NCI-H748 treated with DMSO at 0.1 percent for 48 hours (cell line): ENCODE measurements at places on chromosomes 4 and X.
A peak's percentile ranks its signal among the peaks of the same experiment; 100 is the strongest.

DNA sequence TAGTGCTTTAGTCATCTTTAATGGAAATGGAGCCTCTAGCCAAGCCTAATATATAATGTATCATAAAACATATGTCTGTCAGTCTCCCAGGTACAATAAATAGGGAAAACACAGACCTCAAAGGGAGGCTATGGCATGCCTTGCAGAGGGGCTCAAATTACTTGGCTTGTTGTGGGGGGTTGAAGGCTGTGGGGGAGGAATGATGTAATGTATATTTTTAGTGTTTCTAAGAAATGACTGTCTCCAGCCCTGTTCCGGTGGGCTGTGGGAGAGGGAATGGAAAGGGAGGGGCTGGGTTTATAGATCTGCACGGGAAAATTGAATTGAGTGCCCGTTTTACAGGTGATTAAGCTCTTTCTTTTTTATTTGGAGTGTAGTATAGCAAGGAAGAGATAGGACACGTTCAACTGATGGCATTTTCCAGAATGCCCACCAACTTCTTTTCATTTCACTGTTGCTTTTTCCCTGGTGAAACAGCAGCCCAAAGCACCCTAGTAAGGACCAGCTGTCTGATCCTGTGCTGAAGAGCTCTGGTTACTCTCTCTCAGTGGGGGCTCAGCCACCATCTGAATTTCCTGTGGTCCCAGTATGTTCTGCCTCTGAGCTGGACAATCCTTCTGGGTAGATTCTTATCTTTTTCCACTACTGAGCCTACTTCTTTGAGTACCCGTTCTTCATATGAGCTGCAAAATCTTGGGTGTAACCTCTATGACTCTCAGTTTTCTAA lies 220.7 kb upstream of the CASK start:
- no peak for DNase-seq

DNA sequence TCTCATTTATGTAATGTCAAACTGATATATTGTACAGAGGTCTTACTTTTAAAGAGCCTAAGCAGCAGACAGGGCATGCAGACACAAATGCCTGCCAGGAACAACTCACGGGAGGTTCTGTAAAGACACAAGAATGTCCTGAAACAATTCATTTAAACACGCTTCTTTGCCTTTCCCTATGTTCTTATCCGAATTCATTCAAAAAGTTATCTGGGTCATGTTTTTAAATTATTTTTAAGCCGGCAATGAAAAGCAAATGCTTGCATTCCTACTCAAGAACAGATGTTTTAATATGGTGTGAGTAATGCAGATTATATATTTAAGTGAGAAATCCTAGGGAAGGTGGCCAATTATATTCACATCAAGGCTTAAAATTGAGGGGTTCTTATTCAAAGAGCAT lies 192.6 kb downstream of the PDGFC start:
- DNase-seq: no peak

DNA sequence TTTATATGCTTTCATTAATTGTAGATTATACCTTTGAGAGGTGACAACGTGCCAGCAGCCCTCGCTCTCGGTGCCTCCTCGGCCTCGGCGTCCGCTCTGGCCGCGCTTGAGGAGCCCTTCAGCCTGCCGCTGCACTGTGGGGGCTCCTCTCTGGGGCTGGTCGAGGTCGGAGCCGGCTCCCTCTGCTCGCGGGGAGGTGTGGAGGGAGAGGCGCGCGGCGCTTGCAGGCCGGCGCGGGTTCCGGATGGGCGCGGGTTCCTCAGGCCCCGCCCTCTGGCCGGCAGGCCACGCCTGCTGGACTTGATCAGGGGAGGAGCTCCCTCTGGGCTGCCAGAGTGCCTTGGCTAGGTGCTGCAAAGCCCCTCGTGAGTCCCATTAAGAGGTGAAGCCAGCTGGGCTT lies 321.1 kb upstream of the PCDH18 start:
- no peak for DNase-seq

DNA sequence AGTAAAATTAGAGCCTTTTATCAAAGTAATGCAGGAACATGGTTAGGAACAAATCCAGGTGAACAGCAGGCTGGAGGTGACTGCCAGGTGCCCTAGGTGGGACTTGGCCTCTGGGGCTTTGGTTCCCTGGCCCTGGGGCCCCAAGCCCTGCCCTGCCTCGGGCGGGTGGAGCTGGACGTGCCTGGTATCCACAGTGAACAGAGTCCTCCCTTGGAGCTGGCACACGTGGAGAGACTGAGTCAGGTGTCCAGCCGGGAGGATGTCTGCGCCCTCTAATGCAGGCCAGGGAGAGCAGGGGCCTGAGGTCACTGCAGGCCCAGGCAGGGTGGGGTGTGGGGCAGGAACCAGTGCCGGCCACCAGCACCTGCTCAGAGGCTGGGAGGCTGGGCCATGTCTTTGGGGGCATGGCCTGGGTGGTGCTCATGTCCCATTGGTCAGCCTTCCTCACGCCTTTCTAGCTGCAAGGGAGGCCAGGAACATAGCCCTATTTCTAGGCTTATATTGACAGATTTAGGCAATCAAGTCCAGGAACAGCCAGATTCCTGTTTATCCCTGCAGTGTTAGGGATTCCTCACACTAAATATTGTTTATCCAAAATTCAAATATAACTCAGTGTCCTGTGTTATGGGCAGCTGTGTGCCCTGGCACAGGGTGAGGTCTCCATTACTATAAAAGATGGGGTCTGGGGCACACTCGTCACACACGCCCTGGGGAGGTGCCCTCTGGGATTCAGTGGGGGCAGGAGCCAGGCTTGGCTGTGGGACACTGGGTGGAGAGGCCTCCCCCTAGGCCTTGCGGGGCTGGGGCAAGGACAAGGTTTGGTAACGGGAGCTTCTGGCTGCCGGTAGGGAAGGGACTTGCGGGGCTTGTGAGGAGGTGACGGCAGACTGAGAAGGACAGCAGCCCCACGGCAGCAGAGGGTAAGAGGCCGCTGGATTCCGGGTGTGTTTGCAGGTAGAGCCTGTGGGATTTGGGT lies 14.3 kb upstream of the NAT8L start:
- no peak for DNase-seq

- DNase-seq: peak; percentile 29
Observed at GRCh38 chrX:74535408-74536151, 78.8 kb downstream of the RLIM start.

DNA sequence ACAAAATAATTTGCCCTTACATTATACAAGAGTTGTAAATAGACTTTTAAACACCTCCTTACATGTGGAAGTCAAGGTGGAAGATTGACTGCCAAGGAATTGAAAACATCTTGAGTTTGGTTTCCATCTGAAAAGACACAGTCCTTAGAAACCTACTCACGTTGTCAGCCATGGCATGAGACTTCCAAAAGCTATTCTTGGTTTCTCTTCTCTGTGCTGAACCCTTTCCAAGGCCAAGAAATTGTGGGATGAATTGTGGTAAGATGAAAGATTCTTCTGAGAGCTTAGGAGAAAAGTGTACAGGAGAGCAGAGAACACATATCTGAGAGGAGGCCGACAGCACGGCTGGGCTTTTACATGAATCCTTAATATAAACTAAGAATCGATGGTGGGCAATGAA lies 370.0 kb downstream of the FBXW7 start:
- no peak for DNase-seq

DNA sequence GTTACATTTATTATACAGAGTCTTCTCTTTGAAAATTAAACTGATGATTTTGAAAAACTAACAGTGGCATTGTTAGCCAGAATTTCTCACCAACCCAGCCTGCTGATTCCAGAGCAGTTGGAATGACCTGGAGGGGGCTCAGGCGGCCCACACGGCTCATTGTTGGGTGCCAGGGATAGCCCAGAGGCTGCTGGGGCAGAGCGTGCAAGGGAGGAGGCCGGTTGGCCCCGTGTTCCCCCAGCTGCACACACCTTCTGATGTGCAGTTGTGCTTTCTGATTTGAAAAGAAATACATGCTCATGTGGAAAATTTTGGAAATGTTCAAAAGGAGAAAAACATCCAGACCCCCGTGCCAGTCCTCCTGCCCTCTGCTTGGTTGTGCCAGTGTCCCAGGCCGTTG lies 20.6 kb downstream of the WFS1 start:
- DNase-seq: no peak

- no peak for DNase-seq
Observed at GRCh38 chr4:36614011-36614410, 332.6 kb downstream of the DTHD1 start.

GRCh38 chrX:45007598-45007997 lies 134.6 kb downstream of the KDM6A start:
- DNase-seq: no peak

DNA sequence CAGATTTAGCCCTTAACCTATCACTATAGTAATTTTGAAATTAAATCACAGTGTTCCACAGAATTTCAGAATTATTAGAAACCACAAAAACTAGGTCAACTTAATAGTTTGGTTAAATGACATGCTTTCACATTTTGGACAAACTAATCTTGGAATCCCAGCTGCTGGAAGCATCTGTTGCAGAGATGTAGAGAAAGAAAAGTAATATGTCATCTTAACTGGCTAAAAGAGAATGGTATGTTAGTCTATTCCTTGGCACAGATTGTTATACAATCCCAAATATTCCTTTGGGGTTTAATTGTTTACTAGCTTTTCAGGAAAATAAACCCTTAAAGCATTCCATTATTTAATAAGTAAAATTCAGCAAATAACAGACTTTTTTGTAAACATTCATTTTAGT lies 519.9 kb downstream of the IL15 start:
- no peak for DNase-seq

DNA sequence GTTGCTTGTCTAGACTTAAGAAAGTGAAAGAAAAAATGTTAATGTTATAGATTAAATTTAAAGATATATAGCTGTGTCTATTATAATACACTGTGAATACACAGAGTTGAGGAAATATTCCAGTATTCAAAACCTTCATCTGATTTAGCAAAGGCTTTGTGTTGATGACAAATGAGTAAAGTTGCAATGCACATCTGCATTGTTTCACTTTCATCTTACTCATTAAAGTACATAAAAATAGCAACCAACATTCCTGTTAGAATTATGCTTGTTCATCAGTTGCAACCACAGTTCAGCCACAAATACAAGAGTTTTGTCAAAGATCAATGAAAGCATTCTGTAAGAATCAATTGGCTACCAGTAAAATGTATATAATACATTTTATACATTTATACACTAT lies 346.4 kb upstream of the SLC7A11 start:
- DNase-seq: no peak

DNA sequence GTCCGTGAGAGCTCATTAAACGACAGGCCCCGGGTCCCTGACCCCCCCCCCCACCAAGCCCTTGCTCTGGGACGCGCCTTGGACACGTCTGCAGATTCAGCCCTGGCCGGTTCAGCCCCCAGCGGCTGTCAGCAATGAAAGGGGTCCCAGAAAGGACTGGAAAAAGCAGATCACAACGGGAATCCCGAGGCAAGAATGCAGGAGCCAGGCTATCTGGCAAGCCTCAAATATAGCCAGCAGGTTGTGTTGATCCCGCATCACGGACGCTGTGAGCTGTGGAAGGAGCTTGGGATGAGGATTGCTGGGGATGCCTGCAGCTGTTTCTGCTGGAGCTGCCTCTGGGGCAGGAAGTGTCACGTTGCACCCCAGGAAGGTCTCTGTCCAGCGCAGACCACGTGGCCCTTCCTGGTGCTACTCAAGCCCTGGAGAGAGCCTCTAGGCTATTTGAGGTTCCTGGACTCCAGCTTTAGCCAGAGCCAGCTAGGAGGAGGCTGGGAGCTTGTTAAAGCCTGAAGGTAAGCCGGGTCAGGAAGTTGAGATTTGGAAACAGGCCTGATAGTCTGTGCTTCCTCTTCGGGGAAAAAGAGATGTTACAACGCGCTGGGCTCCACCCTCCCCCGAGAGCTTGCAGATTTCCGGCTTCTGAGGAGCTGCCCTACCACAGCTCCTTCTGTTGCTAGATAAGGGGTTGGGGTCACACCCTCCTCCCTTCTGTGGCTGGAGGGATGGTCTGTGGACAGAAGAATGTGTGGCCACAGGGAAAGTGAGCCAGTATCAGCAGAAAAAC lies 19.3 kb upstream of the CSF2RA start:
- no peak for DNase-seq

DNA sequence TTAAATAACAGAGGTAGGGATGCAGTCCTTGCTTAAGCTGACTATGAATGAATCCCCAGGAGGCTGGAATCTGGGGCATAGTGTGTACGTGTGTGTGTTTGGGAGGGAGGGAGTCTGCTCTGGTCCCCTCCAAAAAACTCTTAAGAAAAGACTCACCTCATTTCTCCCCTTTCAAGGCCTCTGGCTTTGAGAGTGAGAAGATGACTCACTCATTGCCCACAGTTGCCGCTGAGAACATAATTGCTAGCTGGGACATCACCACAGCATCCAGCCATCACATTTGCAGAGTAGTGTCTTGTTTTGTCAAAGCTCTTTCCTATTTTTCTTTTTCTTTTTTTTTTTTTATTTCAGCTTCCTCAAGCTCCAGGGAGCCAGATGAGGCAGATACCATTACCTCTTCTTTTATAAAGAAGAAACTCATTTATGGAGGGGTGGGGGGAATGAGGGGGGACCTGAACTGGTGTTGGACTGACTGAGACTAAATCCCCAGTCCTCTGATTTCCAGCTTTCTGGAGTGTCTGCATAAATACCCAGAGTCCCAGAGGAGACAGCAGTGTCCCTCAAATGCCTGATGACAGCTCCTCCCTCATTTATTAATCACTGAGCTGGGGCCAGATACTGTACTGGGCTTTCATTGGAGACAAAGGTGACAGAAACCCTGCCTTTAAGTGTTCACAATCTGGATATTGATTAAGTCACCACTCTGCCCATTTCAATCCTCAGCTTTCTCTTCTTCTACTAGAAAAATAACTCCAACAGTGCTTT lies 61.9 kb upstream of the LAS1L start:
- no peak for DNase-seq

DNA sequence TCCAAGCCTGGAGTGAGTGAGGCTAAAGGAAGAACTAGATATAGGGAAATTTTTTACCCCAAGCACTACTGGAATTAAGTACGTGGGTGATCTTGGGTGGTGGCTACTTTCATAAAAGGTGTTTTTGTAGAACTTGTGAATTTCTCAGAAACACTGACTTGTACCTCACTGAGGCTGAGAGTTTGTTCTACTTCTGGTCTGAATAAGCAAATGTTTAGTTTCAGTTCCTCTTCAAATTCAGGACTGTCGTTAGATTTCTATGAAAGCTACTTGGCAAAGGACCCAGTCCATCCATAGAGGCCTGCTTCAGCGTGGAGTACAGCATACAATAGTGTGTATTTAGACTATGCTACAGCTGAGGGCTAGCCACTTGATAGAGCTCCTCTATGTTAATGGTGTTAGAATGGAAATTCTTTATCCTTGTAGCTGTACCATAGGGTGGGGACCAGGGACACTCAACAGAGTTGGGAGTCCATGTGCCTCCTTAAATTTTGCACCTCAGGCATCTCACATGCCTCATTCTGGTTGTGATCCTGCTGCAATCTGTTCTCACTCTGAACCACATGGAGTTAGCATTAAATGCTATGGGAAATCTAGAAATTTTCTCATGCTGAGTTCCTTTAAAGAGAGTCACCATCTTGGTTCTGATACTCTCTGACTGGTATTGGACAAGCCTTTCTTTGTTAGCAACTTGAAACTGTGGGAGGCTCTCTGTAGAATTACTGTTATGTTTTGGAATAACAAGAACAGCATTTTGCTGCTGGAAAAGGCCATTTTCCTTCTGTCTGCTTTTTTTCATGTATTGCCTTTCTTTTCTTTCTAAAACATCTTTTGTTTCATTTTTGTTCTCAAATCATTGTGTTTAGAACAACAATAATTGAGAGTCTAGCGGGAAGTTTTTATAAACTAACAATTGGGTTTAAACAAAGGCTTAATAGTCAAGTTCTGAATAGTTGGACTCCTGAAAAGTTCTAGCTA lies 86.8 kb downstream of the PDGFRA start:
- no peak for DNase-seq
